ENCODE measurements at places on chromosomes 5 and 9. TPM values are rescaled to one million over a fixed set of nuclear protein-coding genes. Genes with fewer than 3 reads are reported as not detected.

DNA sequence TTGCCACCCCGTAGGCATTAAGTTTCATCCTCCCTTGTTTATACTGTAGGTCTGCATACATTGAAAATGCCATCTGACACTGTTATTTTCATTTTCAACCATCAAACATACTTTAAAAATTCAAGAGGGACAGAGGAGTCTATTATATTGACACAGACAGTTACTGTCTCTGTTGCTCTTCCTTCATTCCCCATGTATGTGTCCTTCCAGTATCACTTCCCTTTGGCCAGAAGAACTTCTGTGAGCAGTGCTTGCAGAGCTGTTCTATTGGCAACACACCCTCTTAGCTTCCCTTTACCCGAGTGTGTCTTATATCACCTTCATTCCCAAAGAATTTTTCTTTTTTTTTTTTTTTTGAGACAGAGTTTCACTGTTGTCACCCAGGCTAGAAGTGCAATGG, 42.8 kb downstream of the RASGEF1C start:
- no peaks in the 10 kb centered on the region for H3K27me3 ChIP-seq
- no peaks in the 10 kb centered on the region for H3K36me3 ChIP-seq
- no peak overlapping the region for H3K4me3 ChIP-seq

DNA sequence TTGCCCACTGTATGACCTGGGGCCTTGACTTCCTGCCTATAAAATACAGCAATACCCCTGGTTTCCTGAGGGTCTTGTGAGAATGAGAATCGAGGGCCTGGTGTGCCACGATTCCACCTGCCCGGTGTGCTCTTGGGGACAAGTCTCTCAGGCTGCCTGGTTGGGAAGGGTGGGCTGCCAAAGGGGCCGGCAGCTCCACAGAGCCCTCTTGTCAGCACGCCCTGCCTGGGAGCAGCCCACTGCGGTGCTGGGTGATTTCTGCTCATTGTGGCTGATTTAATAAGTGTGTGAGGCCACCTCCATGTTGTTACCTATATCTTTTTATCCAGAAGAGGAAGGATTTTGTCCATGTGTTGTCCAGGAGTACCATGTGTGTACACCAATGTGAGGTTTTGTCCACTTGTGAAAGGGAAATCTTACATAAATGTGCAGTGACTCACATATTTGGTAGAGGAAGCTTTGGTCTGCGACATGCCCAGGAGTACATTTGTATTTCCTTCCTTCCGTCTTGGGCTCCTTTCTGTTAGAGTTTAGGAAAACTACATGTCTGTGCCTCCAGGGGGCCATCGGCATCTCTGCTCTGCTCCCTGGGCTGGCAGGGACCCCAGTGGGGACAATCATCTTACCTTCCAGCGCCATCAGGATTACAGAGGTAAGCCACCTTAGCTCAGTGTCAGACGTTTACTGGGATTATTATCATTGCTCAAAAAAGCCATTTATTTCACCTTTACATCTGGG, 108.6 kb downstream of the PHF2 start:
- no peaks in the 10 kb centered on the region for H3K36me3 ChIP-seq
- H3K4me3 ChIP-seq, result no peak overlapping the region
- H3K27ac ChIP-seq, result no peak overlapping the region

- no peak for DNase-seq
- H3K27ac ChIP-seq, result no peak overlapping the region
These were observed 22.9 kb upstream of the SYK start for GRCh38 chr9:90778746-90779145.

GRCh38 chr5:89728750-89729149, 680.8 kb downstream of the CETN3 start:
- no peaks in the 10 kb centered on the region for H3K4me1 ChIP-seq
- DNase-seq, result peak; percentile 21
- no peaks in the 10 kb centered on the region for H3K36me3 ChIP-seq
- no peak overlapping the region for H3K4me3 ChIP-seq

DNA sequence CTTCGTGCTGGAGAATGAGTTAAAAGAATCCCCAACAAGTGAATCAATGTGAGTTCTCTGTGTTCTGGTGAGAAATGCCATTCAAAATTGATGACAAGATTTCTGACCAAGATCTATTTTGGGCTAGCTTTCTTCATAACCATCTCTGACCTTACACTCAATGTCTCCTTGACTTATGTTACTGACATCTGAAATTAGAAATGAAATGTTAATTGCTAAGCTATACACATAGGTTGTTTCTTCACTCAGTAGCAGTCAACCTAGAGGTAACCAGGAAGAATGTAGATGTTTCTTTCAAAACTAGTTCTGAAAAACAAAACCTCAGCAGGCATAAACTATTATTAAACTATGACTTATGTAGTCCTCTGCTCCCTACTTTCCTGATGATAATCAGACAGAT, 2220.7 kb upstream of the C9orf72 start:
- no peaks in the 10 kb centered on the region for H3K27me3 ChIP-seq
- H3K4me1 ChIP-seq, result no peaks in the 10 kb centered on the region
- no peak overlapping the region for H3K4me3 ChIP-seq
- DNase-seq, result no peak

DNA sequence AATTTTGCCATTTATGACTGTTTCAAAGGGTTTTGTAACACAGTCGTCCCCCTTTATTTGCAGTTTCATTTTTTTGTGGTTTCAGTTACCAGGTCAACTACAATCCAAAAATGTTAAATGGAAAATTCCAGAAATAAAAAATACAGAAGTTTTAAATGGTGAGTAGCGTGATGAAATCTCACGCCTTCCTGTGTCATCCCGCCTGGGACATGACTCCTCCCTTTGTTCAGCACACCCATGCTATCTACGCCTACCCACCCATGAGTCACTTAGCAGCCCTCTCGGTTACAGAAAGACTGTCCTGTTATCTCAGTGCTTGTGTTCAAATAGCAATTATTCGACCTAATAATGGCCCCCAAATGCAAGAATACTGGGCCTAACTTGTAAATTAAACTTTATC, 765.3 kb upstream of the ADAMTS16 start:
- no peak for DNase-seq
- H3K27ac ChIP-seq, result peak overlapping the region; percentile 67
- no peaks in the 10 kb centered on the region for H3K4me1 ChIP-seq
- no peaks in the 10 kb centered on the region for H3K27me3 ChIP-seq
- no peak overlapping the region for H3K4me3 ChIP-seq

DNA sequence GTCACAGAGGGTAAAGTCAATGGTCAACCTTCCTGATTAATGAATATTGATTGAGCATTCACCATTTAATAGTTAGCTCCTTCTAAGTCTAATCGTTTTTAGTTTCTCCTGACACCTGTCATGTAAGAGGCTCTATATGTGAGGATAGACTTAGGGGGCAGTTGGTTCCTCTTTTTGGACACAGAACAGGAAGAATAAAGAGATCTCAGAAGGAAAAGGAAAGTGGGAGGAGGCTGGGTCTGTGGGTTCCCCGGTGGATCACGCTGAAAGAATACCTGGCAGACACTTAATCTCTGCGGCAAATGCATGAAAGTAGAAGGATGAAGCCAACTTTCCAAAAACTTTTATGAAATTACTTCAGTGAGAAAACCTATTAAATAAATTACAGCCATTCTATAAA, 98.4 kb downstream of the PDE4D start:
- no peaks in the 10 kb centered on the region for H3K27me3 ChIP-seq

PCDHB15 gene
- total RNA-seq, result 3.3 TPM

NR2F1 gene
- total RNA-seq, result 59.1 TPM

BARHL1 gene
- not detected for total RNA-seq

CAMSAP1 gene
- total RNA-seq, result 25.0 TPM

PCDHGA12 gene
- total RNA-seq, result 11.1 TPM

GPR151 gene
- total RNA-seq, result not detected
